ENCODE measurements at places on chromosomes 11 and 22.

DNA sequence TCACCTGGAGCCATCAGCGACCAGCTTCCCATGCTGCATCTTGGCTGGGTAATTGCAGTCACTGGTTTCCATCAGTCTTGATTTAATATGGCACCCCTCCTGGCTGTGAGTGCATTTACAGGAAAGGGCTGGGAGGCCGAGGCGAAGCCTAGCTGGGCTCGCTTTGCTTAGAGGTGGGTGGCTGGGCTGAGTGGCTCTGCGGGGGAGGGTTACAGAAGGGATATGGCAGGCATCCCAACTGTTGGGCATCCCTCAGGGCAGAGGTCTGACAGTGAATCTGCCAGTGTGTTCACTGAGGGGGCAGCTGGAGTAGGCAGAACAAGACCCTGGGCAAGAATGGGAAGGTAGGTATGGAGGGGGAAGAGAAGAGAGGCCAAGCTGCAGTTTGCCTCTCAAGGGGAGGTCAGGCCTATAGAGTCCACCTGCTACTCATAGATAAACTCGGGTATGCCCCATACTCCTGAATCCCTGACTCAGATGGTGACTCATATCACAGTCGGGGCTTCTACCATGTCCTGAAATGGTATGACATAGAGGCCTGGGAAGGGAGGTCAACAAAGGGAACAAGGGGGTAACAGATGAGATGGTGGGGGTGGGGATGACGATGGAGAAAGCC, 77.5 kb upstream of the PHOX2A start:
- peak; percentile 7 for DNase-seq

DNA sequence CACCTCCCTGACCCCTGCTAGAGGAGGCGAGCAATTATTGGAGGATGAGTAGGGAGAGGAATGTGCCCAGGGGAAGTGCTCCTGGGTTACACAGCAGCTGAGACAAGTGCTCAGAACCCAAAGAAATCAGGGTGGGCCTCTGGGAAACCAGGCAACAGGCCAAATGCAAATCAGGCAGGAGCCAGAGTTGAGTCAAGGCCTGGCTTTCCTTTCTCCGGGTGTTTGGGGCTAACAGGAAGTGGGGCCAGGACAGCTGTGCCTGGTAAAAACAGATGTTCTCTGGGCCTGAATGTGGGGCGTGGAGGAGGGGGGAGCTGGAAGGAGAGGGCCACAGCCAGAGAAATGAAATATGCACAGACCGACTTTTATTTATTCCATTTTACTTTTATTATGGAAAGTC, 22.0 kb downstream of the MFNG start:
- DNase-seq: no peak

DNA sequence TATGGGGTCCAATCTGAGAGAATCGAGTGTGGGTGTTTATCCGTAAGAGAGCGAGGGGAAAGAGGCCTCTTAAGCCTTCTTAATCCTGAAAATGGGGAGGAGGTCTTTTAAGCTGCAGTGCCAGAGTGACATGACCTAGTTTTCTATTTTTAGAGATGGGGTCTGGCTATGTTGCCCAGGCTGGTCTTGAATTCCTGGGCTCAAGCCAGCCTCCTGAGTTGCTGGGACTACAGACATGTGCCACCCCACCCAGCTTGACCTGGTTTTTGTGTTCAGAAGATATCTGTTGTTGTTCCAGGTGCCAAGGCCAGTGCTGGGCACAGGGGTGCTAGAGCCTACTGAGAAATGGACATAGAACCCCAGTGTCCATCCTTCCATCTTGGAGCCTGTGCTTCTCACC, 1.4 kb downstream of the BAD start:
- DNase-seq: no peak

GRCh38 chr11:114883472-114883871, 205.1 kb downstream of the NXPE2 start:
- DNase-seq: no peak

DNA sequence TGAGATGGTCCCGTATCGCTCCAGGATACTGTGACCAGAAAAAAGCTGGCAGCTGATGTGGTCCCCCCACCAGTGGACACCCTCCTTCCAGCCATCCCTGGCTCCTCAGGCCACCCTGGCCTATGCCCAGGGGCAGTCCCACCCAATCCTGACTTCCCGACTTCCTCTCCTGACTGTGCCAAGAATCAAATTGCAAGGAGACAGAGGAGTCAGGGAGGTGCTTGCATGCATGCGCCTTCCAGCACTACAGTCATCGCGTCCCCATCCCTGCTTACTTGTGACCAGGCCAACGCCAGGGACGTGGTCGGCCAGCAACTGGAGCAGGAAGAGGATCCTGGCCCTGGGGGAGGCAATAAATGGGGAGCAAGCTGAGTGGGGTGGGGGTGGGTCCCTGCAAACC, 3.6 kb upstream of the FREY1 start:
- DNase-seq: no peak

DNA sequence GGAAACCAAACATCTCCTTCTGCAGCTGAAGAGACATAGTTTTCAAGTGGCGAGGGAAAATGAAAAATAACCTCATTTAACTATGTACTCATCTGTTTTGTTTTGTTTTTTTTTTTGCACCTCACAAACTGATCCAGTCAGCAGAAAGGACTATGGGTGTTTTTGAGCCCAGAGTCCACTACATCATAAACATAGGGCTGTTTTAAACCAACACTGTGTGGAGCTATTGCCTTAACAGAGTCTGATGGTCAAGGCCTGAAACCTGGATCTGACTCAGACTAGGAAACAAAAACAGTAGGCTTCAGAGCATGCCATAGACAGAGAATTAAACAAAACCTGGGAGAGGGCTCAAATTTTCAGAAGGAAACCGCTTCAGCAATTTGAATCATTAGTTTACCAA, 99.3 kb upstream of the FSHB start:
- no peak for DNase-seq

Measured in keratinocyte (primary cell).